ENCODE measurements at places on chromosomes 5 and 9.

DNA sequence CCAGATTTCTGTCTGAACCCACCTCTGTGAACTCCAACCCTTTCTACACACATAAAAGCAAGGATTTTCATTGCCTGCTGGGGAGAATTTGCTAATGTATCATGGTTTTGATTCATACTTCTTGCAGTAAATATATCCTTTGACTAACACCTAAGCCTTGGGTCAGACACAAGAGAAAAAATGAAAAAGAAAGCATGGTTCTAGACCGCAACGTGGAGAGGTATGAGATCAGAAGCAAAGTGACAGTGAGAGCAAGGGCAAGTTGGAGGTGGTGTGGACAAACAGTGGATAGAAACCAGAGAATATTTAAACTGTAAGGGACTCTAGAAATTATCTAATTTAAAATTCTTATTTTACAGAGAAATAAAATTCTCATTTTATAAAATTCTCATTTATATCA, 212.9 kb upstream of the SEMA6A start:
- DNase-seq: no peak

DNA sequence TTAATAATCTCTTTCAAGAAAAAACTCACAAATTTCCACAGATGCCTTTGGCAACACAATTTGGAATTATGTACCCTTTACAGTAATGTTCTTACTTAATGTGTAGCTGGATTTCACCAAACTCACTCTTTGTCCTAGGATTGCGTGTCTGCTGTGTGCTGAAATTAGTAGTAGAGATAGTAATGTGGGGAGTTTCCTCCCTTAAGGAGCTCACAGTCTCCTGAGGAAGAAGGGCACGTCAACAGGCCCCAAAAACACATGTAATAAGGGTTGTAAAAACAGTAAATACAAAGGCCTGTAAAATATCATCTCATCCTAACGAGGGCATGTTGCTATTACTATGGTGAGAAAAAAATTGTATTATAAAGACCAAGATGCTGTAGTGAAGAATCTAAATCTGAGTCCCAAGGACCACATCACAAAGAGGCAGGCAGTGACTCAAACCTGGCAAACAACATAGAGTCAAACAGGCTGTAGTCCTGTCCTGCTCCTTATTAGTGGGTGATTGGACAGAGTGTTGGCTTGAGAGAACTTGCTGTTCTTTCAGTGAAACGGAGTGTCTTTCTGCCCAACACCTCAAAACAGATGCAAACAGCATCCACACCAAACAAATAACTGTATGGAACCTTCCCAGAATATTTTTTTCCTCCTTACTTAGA, 83.2 kb upstream of the PAPPA start:
- no peak for DNase-seq

GRCh38 chr5:35316611-35317274, 86.5 kb upstream of the PRLR start:
- DNase-seq: no peak

- no peak for DNase-seq
Measured at GRCh38 chr5:41636605-41637004, 126.2 kb upstream of the PLCXD3 start.

- no peak for DNase-seq
Measured at GRCh38 chr5:18792145-18792544, 1157.9 kb downstream of the TAF11L14 start.

GRCh38 chr9:17750269-17750668, 171.4 kb downstream of the SH3GL2 start:
- no peak for DNase-seq

DNA sequence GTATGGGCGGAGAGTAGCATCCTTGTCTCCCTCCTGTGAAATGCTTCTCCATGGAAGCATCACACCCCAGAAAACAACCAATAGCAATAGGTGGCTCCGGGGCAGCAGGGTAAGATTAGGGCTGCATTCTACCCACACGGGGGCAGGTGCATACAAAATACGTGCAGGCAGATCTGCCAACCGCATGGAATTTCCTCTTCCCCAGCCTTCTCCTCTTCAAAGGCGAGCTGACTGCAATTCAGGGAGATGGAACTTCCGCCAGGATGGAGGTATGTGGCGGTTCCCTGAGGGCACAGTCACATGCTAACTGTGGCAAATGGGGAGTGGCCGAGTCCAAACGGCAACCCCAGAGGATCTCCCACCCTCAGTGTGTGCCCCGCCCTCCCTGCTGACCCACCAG, 81.5 kb downstream of the LMNB1 start:
- peak; percentile 41 for DNase-seq

DNA sequence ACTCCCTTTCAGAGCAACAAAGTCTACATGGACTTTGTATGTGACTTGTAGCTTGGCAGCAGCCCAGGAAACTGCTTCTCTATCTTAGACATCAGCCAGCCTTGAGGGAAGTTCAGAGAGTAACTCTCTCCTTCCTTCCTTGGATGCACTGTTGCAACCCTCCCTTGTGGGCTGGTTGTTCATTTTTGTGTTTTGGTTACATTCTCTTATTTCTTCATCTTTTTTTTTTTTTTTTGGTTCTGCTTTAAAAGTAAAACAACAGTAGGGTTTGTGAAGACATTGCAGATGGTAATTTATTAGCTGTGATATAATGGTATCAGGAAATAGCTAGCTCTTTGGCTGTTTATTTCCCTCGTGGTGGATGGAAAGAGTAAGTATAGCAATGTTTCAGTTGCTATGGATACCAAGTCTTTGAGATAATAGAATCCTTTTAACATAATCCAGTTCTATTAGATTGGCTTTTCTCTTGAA, 97.9 kb upstream of the MAMDC2 start:
- no peak for DNase-seq

DNA sequence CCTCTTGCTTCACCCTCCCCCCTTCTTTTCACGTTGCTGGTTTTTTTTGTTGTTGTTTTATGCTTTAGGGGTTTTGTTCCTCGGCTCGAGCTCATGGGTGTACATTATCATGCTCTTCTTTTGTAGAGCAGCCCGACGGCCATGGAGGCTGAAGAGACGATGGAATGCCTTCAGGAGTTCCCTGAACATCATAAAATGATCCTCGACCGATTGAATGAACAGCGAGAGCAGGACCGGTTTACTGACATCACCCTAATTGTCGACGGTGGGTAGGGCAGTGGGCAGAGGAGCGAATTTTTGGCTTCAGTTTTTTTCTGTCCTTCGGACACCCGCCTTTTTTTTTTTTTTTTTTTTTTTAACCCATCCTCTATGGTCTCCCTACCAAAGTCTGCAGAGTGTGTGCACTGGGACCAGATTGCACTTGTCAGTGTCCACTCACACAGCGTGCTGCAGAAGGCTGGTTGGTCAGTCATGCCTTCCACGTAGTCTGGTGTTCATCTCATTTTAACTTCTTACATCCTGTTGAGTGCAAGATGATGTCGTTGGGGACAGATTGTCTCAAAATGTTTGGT, 1.3 kb downstream of the ZNF131 start:
- DNase-seq: no peak

DNA sequence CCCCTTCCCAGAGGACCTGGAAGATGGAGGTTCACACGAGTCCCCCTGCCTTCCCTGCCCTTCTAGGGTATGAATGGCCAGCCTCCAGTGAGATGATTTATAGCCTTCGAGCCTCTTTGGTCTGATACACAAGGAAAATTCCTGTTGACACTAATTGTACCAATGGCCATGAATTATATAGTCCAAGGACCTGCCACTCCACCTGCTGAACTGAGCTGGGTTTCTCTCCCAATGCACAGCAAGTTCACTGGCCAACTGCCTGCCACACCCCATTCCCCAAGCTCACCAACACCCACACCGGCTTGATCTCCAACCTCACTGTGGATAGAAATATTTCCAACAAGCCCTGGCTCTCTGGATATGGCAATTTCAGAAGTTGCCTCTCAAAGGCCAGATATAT, 9.3 kb upstream of the ADRA1B start:
- DNase-seq: no peak

- no peak for DNase-seq
Measured at GRCh38 chr9:113652355-113653152, 189.0 kb downstream of the RGS3 start.

- DNase-seq: no peak
Measured at GRCh38 chr5:65612298-65612907, 11.7 kb downstream of the TRIM23 start.

DNA sequence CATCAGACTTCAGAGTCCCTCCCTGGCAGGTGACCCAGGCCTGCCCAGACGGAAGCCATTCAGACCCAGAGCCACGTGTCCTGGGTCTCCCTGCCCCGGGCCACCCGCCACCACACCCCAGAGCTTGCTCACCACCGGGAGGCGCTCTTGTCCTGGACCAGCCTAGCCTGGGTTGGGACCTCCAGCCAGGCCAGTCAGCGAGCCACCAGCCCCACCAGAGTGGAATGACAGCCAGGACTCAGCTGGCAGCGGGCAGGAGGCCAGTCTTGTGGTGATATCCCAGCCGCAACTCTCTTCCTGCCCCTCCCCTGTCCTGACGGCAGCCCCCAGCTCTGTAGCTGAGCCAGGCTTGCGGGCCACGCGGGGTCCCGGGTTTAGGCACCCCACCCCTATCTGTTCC, 1.7 kb upstream of the PTGDS start:
- DNase-seq: no peak

DNA sequence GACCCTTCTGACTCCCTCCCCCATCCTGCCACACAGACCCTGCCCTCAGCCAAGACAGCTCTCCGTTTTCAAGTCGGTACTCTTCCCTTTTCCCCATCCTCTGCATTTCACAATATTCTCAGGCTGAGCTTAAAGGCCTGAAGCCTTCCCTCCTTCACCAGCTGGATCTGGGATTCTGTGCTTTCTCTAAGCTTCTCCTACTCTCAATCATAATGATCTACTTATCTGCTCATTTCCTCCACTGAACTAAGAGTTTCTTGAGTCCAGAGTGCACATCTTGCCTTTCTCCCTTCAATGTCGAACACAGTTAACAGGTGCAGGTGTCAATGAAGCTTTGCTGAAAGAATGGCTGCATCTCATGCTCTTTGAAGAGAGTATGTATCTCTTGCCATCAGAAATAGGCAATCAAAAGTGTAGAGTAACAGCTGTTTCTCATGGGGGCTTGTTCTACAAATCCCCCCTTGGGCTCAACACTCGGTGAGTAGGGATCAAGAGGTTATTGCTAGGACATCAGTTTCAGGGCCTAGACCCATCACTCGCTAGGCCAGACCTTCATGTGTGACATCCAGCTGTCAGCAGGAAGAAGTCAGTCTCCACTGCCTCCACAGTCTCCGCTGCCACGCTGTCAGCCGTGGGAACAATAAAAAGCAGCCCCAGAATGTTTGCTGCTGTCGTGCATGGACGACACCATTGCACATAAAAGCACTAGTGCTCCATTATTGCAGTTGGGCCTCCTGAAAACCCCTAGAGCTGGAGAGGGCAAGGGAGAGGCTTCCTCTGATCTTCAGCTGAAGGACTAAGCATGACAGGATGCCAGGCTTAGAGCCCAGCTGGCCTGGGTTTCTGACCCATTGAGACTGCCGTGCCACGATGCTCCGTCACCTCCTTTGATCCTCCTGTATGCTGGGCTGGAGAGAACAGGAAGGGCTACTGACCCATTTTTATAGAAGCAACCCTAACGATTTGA, 23.7 kb downstream of the TRAF1 start:
- no peak for DNase-seq

DNA sequence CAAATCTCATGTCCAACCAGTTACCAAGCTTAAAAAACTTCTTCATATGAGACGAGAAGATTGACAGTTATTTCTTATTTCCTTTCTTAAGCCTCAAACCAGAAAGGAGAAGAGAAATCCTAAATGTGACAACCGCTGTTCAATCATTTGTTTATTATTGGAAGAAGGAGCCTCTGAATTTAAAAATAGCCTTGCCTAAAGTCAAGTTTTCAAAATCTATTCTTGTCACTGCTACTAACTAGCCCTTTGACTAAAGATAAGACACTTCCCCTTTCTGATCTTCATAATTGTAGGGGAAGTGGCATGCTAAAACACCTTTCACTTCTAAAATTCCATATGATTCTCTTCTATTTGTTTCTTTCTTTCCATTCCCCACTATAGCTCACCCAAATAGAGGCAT, 106.2 kb upstream of the EMB start:
- DNase-seq: no peak

DNA sequence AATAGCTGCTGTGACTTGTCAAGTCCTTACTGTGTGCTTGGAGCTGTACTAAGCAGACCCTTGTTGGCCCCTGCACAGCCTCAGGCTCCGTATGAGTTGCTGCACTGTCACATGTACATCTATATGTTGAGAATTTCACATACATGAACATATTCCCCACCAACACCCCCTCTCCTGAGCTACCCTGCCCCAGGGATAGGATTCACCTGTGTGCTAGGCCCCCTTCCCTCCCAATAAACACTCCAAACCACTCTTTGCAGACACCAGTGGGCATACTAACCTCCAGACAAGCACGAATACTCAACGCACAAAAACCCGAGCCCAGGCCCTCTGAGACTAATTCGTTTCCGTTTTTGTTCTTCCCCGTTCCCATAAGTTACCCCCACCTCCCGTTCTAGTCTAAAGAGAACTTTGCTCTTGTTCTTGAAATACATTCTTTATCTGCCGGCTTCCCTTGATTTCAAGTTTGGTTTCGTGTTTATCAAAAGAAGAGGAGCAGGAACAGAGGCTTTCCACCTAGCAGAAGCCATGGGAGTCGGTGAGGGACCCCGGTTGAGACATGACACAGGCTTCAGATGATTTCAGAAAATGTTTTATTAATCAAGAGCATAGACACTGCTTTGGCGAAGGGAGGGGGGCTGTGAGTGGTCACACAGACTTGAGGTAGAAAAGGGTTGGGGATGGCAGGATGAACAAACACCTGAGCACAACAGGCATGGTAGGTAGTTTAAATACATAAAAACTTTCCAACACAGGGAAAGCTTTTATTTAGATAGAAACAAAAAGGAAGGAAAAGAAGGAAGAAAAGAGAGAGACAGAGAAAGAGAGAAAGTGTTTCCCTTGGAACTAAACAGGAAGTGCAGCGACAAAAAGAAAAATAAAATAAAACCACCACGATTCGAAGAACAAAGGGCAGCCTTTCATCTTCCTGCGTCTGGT, 3.4 kb downstream of the HAND1 start:
- no peak for DNase-seq

GRCh38 chr5:395156-395920, 47.6 kb upstream of the EXOC3 start:
- DNase-seq: no peak

- DNase-seq: no peak
Measured at GRCh38 chr9:91119142-91119541, 242.6 kb downstream of the AUH start.

DNA sequence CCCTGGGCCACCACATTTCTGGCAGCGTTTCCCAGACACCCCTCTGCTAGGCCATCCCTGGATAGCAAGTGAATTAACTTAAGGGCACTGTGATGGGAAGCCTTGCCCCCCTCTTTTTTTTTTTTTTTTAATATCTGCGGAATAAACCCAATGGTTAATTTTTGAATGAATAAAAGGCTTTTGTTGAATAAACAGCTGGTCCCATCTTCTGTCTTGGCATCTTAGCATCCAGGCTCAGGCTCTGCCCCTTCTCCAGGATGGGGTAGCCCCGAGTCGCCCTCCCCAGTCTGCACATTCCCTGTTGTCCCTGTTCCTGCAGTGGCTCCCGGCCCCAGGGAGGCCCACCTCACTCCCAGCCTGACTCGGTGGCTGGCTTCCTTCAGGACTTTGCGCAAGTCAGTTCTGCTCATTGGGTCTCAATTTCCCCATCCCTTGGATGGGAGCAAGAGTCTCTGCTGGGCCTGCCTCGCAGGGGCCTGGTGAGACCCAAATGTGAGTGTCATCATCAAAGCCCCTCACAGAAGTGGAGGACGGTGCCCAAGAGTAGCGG, 29.0 kb upstream of the HMCN2 start:
- no peak for DNase-seq

- no peak for DNase-seq
Measured at GRCh38 chr5:1349246-1349645, 4.3 kb upstream of the CLPTM1L start.

GRCh38 chr9:77663754-77664153, 15.6 kb upstream of the GNA14 start:
- DNase-seq: no peak

Data from iPS DF 6.9 (cell line).